ENCODE measurements at places on chromosomes 3 and 15. TPM values are rescaled to one million over a fixed set of nuclear protein-coding genes. Genes with fewer than 3 reads are reported as not detected.

DNA sequence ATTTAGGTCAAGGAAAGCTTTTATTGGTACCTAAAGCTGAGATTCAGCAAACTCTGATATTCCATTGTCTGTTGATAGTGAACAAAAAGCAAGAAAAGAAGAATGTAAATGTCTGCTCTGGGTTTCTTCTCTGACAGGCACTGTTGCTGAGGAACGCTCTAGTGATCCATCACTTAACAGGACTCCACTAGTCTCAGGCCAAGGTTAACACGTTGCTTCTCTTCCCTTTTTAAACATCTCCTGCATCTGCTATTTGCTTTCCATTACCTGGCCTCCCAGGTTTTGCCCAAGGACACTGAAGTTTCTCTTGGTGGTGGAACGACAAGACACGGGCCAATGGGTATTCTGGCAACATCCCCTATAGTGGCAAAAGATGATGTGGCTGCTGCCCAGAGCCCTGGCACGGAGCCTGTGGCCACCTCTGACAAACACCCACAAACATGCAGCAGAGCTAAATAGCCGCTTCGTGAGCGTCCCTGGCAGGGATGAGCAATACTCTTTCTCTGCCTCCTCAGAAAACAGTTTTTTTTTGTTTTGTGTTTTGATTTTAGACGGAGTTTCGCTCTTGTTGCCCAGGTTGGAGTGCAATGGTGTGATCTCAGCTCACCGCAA lies 97.8 kb upstream of the AKAP13 start:
- no peak for DNase-seq

- no peak for DNase-seq
Observed at GRCh38 chr3:186471771-186472170, 72.4 kb downstream of the CRYGS start.

- DNase-seq, result no peak
Observed at GRCh38 chr15:47890397-47891150, 173.3 kb downstream of the SEMA6D start.

DNA sequence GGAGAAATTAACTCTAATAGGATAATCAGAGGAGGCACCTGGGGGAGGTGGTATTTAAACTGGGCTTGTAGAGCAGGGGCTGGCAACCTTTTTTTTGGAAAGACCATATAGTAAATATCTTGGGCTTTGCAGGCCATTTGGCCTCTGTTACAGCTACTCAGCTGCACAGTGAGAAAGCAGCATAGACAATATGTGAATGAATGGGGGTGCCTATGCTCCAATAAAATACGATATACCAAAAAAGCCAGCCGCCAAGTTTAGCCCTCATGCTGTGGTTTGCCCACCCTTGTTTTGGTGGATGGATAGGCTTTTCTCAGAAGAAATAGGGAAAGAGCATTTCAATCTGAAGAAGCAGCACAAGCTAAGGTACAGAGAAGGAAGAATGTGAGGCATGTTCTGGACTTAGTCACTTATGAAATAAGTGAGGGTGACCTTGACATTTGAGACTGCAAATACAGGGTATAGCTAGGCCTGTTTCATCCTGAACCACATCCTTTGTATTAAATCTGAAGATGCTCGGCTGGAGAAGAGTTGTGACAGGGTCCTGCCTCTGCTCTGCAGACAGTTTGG lies 131.0 kb upstream of the NR2E3 start:
- no peak for DNase-seq

- no peak for DNase-seq
Observed at GRCh38 chr3:184586851-184587250, 25.3 kb downstream of the EPHB3 start.

DNA sequence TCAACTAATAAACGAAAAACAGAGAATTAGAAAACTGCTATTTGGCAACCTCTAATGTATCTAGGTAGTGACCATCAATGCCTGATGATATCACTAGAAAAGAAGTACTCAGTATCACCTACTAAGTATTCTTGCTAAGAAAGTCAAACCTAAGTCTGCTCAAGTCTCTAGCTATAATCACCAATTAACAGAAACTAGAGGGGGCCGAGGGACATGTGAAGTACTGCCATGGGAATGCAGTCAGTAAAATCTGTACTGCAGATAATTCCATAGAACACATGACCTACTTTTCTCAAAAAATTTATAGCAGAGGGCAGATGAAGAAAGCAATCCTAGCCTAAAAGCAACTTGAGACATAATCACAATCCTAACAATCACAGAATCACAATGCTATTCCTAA lies 51.4 kb downstream of the CPEB1 start:
- DNase-seq, result no peak

GRCh38 chr3:187211532-187212195 lies 14.4 kb downstream of the RTP1 start:
- no peak for DNase-seq

DNA sequence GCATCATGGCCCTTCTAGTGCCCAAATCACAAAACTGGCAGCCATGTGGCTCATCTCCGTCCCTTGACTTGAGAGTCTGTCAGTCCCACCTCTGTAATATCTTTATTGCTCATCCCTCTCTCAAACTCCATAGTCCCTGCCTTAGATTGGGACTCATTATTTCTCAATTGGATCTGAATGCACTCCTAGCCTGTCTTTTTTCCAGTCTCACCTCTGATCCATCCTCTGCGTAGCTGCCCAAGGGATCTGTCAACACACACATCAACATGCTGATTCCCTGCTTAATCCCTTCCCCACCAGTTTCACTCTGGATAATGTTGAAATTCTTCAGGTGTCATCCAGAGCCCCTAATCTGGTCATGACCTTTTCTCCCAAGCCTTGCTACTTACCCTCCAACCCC lies 39.3 kb downstream of the NMNAT3 start:
- no peak for DNase-seq

DNA sequence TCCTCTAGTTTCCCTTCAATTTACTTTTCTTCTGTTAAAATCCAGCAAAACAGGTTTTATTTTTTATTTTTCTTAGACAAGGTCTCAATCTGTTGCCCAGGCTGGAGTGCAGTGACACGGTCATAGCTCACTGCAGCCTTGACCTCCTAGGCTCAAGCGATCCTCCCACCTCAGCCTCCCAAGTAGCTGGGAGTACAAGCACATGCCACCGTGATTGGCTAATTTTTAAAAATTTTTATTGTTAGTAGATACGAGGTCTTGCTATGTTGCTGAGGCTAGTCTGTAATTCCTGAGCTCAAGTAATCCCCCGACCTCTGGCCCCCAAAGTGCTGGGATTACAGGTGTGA lies 41.6 kb downstream of the ILDR1 start:
- DNase-seq, result no peak

The CAPN3 gene
- 2.0 TPM for total RNA-seq

The TNFAIP8L3 gene
- 2.9 TPM for total RNA-seq

The TMEM40 gene
- not detected for total RNA-seq

The SLC28A2 gene
- not detected for total RNA-seq

The PLS1 gene
- total RNA-seq, result 2.4 TPM

The DPPA2 gene
- not detected for total RNA-seq

The CHRNA3 gene
- total RNA-seq, result 0.41 TPM

Data from frontal cortex (tissue), 4 donors.